Left lung (tissue), 14 donors: ENCODE measurements at places on chromosomes 3 and 15. TPM values are rescaled to one million over a fixed set of nuclear protein-coding genes. Genes with fewer than 3 reads are reported as not detected.

GRCh38 chr15:31262901-31263671 lies 63.5 kb upstream of the KLF13 start:
- H3K36me3 ChIP-seq, result no peaks in the 10 kb centered on the region
- DNase-seq, result no peak
- peaks cover 22% of the 10 kb centered on the region for H3K4me1 ChIP-seq
- H3K27ac ChIP-seq, result peak overlapping the region; percentile 85

- no peaks in the 10 kb centered on the region for H3K36me3 ChIP-seq
- H3K27ac ChIP-seq, result no peak overlapping the region
- H3K4me3 ChIP-seq, result no peak overlapping the region
- no peak for DNase-seq
Observed at GRCh38 chr3:102092617-102093466, 243.5 kb downstream of the NFKBIZ start.

- no peak for DNase-seq
- H3K4me3 ChIP-seq, result no peak overlapping the region
- peak overlapping the region; percentile 9 for H3K27ac ChIP-seq
- H3K4me1 ChIP-seq, result peaks cover 7% of the 10 kb centered on the region
Observed at GRCh38 chr3:119595639-119596334, 1.9 kb upstream of the PLA1A start.

DNA sequence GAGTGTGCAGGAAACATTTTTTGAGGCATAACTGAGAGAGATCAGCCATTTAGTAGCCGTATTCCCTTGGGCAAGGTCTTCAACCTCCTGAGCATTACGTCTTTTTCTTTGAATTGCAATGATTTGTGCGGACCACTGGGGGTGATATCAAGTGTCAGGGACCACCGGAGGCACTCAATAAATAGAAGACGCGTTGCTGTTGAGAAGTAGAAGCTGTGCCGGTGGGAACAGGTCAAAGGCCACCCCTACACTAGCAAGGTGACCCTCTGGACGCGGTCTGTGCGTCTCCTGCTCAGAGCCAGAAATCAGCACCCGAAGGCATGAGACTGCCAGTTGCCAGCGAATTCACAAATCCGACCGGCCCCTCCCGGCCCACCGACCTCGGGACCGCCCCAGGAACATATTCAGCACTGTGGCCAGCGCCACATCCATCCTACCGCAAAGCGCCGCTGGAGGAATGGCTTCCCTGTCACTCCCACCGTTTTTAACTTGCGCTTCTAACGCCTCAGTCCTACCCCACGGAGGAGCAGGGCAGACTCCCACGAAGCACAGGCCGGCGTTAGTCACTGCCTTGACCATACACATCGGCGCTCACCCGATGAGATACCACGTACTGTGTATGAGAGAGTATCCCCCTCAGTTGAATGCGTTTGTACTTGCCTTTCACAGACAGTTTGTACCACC lies 1.4 kb upstream of the GHSR start:
- peaks cover 60% of the 10 kb centered on the region for H3K27me3 ChIP-seq
- H3K4me3 ChIP-seq, result no peak overlapping the region
- H3K4me1 ChIP-seq, result peaks cover 10% of the 10 kb centered on the region
- no peak overlapping the region for H3K27ac ChIP-seq
- peak; percentile 53 for DNase-seq

The HTR3D gene
- polyA plus RNA-seq, result not detected

DNA sequence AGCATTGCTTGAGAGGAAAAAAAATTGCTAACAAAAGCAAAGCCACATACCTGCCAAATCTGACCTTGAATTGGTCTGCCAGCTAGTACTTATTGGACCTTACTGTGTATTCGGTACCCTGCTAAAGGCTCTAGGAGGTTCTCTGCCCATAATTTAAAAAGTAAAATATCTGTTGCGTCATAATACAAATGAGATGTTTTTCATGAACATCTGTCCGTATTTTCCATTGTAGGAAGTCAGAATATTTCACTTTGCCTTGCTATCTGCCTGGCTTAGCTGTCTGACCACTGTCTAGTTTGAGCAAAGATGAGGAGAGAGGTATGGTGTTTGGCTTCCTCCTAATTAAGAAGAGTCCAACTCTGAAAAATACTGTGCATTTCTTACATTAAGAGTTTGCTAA lies 10.8 kb upstream of the C3orf20 start:
- DNase-seq, result no peak
- no peak overlapping the region for H3K4me3 ChIP-seq
- no peaks in the 10 kb centered on the region for H3K27me3 ChIP-seq
- no peaks in the 10 kb centered on the region for H3K4me1 ChIP-seq

The CAPN3 gene
- polyA plus RNA-seq, result 14.2 TPM

The C15orf62 gene
- 4.4 TPM for polyA plus RNA-seq

DNA sequence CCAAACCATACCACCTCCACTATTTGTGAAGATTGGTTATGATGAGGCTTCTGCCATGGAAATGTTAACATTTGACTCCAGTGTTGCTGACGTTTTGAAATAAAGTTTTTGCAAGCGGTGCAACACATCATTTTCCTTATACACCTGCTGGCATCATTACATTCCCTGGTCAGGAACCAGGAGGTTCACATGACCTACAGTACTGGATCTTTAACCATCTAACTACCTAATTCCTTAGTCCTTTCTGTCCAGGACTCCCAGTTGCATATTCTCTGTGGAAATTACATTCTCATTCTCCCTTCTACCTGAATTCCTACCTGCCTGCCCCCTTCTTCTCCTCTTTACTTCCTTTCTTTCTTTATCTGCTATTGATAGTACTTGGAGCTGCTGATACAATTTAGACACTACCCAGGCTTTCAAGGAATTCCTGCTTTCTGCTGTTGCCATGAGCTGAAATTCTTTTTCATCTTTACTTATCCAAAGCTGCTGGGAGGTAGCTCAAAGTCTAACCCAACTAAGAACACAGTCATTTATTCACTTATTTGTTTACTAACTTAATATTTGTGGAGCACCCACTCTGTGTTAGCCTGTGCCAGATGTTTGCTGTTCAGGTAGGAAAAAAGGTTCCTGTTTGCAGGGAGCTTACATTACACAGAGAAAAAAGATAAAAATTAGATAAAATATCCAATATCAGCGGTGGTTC lies 144.2 kb downstream of the EDEM1 start:
- H3K27me3 ChIP-seq, result no peaks in the 10 kb centered on the region
- no peak overlapping the region for H3K27ac ChIP-seq
- no peak for DNase-seq
- no peak overlapping the region for H3K4me3 ChIP-seq
- H3K4me1 ChIP-seq, result no peaks in the 10 kb centered on the region

DNA sequence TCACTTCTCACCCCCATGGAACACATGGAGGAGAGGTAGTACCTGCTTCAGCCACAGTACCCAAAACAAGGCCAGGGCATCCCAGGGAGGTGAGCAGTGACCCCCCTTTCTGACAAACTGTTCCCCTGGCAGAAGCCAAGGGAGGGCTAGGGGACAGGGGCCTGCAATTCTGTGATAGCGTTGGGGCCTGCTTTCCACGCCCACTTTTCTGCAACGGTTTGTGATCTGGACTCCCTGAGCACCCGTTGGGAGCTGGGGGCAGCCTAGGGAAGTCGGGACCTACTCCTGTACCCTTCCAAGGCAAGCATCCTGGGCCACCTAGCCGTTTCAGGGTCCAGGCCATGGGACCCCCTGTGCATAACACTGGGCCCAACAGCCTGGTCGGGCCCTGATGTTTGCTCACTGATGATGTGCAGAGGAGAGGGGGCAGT lies 996 bp upstream of the DNAJA4 start:
- H3K4me1 ChIP-seq, result peaks cover 8% of the 10 kb centered on the region
- no peak for DNase-seq

DNA sequence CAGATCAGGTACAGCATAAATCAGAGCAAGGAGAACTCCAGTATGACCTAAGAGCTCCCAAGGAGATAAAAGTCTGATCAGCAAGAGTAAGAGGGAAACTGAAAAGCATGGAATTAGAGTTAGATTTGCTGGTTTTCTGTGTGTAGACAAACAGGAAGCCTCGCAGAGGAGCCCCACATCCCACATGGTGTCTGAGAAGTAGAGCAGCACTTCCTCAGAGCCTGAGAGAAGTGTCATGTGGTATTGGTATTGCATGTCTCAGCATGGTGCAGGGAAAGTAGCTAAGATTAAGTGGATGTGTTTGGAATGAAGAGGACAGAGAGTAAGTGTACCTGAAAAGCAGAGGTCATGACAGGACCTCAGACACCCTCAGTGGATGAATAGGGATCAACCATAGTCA lies 175.4 kb upstream of the GBE1 start:
- H3K4me3 ChIP-seq, result no peak overlapping the region
- no peak for DNase-seq
- no peaks in the 10 kb centered on the region for H3K27me3 ChIP-seq
- no peaks in the 10 kb centered on the region for H3K4me1 ChIP-seq
- no peaks in the 10 kb centered on the region for H3K36me3 ChIP-seq
- H3K27ac ChIP-seq, result no peak overlapping the region

The PRICKLE2 gene
- polyA plus RNA-seq, result 47.4 TPM

DNA sequence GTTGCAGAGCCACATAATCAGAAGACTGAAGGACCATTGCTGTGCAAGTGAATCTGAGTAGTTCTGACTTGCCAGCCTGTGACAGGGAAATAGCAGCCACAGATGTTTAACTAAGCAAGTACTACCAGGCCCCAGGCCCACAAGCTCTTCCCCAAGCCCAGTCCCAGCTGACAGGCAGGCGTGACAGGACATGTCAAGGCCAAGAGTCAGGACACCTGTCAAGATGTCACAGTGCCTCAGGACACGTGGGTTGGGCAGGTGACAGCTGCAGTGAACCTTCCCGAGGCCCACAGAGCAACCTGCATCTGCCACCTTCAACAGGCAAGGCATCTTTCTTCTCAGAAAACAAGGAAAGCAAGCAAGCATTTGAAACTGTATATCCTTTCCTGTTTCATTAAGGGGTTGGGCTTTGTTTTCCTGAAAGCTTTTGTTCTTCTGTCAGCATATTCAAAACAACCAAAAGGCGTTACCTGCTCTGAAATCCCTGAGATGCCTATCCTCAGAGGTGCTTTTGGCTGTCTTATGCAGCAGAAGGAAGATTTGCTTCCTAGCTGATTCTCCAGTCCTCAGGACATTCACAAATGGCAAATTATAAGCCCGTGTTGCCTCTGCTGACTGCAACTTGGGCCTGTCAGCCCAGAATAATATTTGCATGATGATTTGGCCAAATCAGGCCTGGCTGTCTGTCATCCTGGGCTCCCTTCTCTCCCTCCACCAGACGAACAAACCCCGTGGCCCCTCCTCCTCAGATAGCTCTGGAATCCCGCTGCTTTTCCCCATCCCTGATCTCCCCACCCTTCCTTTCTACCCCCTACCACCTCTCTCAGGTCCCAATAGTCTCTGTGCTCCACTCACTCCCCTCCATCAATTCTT lies 171.8 kb upstream of the WNT5A start:
- no peaks in the 10 kb centered on the region for H3K36me3 ChIP-seq
- no peak overlapping the region for H3K4me3 ChIP-seq
- no peak overlapping the region for H3K27ac ChIP-seq
- H3K27me3 ChIP-seq, result no peaks in the 10 kb centered on the region

The TICRR gene
- polyA plus RNA-seq, result 11.0 TPM

GRCh38 chr3:195549931-195550519 lies 6.9 kb upstream of the PPP1R2 start:
- no peaks in the 10 kb centered on the region for H3K36me3 ChIP-seq
- H3K27me3 ChIP-seq, result no peaks in the 10 kb centered on the region
- H3K4me3 ChIP-seq, result no peak overlapping the region
- DNase-seq, result no peak
- peak overlapping the region; percentile 26 for H3K27ac ChIP-seq

DNA sequence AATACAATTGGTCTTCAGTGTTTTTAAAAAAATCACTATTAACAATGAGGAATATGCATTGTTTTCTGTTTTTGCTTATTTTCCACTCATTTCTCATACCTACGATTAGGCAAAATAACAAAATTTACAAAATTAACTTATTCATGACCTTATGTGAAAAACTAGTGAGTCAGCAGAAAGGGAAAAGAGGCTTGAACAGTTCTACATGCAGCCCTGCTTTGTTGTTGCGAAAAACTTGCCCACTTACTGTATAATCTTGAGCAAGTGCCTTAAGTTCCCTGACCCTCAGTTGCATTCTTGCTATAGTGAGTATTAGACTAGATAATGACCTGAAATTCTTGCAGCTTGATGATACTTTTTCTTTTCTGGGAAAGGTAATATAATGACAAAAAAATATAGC lies 551.1 kb upstream of the BCHE start:
- H3K27me3 ChIP-seq, result no peaks in the 10 kb centered on the region
- H3K36me3 ChIP-seq, result no peaks in the 10 kb centered on the region
- DNase-seq, result no peak
- H3K27ac ChIP-seq, result no peak overlapping the region
- no peak overlapping the region for H3K4me3 ChIP-seq
- H3K4me1 ChIP-seq, result no peaks in the 10 kb centered on the region

The BSN gene
- polyA plus RNA-seq, result 0.96 TPM

DNA sequence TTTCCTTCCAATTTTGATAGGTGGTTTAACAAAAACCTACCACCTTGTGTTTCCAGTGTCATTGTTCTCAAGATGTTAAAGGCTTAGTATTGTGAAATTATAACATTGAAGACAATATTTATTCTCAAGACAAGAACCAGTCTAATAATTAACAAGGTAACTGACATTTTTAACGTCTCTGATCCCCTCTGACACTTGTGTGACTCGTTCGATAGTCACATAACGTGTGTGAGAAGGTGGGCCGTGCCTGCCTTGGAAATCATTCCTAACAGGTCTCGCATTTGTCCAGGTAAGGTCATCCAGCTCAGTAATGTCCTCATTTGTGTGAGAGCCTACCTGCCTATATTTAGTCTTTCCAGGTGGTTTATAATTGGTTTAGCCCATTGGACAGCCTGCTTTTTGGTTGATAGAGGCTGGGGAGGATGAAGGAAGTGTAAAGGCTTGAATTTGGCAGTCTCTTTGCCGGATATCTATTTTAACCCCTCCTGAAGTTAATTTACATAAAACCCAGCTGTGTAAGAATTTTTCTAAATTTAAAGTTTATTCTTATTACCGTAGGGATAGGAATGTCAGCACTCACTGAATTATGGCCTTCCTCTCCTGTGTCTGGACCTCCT lies 94.4 kb downstream of the AKAP13 start:
- peaks cover 20% of the 10 kb centered on the region for H3K4me1 ChIP-seq
- no peak for DNase-seq
- no peaks in the 10 kb centered on the region for H3K27me3 ChIP-seq
- no peak overlapping the region for H3K27ac ChIP-seq

DNA sequence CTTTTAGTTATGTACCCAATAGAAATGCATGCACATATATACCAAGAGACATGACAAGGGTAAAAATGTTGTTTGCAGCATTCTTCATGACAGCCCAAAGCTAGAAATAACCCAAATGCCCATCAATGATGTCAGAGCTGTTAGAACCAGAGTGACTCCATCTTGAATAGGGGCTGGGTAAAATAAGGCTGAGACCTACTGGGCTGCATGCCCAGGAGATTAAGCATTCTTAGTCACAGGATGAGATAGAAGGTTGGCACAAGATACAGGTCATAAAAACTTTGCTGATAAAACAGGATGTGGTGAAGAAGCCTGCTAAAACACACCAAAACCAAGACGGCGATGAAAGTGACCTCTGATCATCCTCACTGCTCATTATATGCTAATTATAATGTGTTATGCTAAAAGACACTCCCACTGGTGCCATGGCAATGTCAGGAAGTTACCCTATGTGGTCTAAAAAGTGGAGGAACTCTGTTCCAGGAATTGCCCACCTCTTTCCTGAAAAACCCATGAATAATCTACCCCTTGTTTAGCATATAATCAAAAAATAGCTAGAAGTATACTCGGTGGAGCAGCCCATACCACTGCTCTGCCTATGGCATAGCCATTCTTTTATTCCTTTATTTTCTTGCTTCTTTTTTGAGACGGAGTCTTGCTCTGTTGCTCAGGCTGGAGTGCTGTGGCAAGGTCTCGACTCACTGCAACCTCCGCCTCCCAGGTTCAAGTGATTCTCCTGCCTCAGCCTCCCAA lies 32.9 kb downstream of the ZBTB11 start:
- no peak for DNase-seq
- H3K27me3 ChIP-seq, result no peaks in the 10 kb centered on the region
- no peak overlapping the region for H3K4me3 ChIP-seq
- peaks cover 16% of the 10 kb centered on the region for H3K36me3 ChIP-seq
- no peaks in the 10 kb centered on the region for H3K4me1 ChIP-seq
